ENCODE measurements at places on chromosomes 2 and 18.

GRCh38 chr2:151038516-151038915, 223.1 kb downstream of the RBM43 start:
- DNase-seq: no peak

DNA sequence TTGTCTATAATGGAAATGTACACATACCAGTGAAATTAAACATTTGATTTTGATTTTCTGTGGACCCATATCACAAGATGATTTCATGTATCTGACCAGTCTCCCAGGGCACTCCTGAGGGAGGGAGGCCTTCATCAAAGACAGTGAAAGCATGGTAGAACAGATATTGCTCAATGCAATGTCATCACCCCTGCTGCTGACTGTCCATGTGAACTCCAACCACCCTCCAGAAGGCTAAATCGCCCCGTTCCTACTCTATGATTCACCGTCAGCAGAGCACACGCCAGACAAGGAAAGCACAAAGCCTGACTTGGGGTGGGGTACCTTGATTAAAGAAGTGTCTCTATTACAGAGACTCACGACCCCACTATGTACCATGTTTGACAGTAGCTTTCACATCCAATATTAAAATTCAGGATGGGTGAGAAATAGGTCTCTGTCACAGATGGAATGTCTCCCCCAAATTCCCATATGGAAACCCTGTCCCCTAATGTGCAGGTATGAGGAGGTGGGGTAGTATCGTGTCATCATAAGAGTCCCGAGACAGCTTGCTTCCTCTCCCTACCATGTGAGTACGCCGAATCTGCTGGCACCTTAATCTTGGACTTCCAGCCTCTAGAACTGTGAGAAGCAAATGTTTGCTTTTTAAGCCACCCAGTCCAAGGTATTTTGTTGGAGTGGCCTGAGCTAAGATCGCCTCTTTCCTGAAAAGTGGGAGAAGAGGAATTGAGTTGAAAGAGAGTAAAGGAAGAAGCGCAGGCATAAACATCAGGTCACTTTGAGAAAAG, 42.4 kb downstream of the CYB5A start:
- DNase-seq: no peak

- DNase-seq: no peak
Measured at GRCh38 chr2:236916181-236916580, 169.5 kb upstream of the COPS8 start.

- no peak for DNase-seq
Measured at GRCh38 chr2:112301171-112301584, 25.8 kb downstream of the ZC3H6 start.

GRCh38 chr18:74963820-74964446, 245.0 kb downstream of the PTGR3 start:
- DNase-seq: no peak

GRCh38 chr2:216677439-216678097, 17.8 kb downstream of the IGFBP5 start:
- no peak for DNase-seq

- peak; percentile 53 for DNase-seq
Measured at GRCh38 chr18:63320975-63321265, 1.4 kb upstream of the BCL2 start.

DNA sequence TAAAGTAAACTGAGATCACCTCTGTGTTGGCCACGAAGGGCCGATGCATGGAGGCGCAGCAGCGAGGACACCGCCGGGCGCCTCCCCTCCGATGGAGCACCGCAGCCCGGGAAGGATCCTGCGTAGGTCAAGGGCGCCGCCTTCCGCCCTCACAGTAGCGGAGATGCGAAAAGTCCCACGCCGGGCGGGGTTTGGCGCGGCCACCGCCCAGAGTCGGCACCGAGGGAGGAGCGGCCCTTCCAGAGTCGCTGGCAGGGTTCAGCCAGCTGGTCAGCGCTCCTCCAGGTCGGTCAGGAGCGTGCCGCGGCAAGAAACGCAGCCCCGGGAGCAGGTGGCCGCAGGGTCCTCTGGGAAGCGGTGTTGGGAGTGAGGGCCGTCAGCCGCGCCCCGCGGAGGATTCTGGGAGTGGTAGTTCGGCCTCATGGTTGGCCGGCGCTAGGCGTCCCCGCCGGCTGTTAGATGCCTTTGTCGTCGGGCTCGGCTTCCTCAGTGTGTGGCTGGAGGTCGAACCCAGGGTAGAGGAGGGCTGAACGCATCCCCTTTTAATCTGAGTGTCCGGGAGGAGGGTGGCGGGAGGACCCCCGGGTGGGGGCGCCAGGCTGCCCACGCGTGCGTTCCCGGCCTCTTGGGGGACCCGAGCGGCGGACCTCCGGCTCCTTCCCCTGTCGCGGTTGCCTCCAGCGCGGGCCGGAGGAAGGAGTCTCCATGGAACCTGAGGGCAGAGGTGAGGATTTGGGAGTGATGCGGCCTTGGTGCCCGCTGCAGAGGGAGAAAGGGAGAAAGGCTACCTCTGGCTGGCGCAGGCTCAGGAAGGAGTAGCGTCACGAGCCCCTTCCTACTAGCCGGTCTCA, at the start of gene ZNF892:
ZNF892 (plus strand) TSS at position 411 of the 851 bp plus-strand sequence; CDS start at position 706, 295 bp downstream.
- DNase-seq: peak; percentile 80

GRCh38 chr18:59700535-59700967, 3.3 kb upstream of the CCBE1 start:
- DNase-seq: no peak

- no peak for DNase-seq
Measured at GRCh38 chr18:505483-506122, 5.1 kb upstream of the COLEC12 start.

DNA sequence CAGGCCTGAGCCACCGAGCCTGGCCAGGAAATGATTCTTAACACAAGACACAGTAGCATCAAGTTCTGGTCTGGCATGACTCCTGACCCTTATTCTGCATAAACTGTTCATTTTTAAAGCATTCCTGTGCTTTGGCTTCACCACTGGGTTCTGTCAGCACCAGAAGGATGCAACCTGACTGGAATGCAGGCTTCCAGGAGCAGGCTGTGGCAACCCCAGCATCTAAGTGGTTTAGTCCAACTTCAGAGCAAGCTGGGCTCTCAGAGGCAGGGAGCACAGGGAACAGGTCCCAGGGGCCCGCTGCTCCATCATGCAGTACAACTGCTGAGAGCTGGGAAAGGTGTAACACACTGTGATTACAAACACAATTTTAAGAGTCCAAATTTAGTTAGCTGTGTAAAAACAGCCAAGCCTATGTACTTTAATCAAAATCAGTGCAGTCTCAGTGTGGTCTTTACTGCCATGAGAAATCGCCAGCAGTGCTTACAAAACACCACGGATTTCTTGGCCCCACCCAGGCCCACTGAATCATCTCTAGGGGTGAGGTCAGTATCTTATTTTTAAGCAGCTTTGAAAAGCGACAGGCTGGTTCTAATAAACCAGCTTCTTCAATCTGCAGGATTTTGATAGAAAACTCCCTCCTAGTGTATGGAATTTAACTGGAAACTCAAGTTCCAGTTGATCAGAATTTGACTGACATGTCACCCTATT, 44.4 kb upstream of the TMEM182 start:
- DNase-seq: no peak

DNA sequence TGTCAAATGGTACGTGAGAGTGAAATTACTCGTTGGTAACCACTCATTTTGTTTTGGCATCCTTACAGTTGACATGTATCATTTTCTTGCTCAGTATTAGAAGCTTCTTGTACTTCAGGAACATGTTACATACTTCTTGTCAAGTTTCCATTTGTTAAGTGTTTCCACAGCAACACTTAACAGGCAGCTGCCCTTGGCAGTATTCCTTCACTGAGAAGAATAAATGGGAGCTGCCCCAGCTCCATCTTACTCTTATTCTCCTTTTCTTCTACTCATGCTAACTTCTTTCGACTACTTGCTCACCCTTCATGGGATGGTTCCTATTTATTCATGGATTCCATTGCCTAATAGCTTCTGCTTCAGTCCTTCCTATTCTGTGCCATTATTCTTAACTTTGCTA, 60.1 kb upstream of the TUBA3E start:
- no peak for DNase-seq

GRCh38 chr2:27379836-27380625, 503 bp downstream of the ZNF513 start:
- peak; percentile 84 for DNase-seq

DNA sequence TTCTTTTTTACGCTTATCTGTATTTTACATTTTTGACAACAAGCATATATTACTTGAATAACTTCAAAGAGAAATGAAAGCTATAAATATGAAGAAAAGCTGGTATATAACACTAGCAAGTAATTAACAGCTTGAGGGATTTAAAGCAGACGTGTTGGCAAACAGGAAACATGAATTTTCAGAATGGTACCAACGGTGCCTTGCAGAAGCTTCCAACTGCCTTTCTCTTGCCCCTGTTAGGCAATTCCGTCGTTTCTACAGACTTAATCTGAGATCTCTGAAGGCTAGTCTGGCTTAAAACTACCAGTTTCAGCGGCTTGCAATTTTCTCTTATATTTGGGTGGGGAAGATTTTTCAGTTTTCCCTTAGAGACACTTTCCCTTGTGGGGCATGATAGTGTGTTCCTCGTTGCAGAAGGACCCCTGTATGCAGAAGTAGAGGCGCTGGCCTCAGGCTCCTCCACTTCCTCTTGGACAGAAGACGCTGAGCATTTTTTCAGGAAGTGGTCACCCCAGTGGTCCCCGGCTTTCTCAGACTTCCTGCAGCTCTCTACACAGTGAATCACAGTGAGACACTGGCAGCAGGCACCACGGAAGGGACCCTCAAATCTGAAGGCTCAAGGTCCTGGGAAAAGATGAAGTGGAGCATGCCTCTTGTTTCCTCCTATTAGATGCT, 56.2 kb upstream of the SLC16A14 start:
- DNase-seq: no peak

- no peak for DNase-seq
Measured at GRCh38 chr18:48693625-48694262, 154.9 kb downstream of the CTIF start.

DNA sequence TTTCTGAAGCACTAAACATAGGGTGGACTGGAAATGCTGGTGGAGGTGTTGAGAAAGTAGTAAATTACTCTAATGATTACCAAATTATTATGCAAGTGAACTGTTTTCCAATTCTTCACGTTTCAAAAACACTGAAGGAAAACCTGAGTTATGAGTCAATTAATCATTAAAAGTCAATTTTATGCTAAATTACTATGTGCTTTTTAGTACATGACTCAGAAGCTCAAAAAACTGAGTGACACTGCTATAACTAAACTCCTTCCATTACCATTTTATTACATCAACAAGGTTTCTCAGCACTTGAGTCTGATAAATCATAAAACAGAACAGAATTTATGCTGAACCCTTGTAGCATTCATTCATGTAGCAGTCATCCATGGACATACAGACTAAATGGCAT, 20.4 kb downstream of the CHMP3 start:
- no peak for DNase-seq

- DNase-seq: no peak
Measured at GRCh38 chr2:144424559-144425240, 95.2 kb downstream of the ZEB2 start.

- no peak for DNase-seq
Measured at GRCh38 chr2:104476563-104476988, 377.3 kb upstream of the POU3F3 start.

DNA sequence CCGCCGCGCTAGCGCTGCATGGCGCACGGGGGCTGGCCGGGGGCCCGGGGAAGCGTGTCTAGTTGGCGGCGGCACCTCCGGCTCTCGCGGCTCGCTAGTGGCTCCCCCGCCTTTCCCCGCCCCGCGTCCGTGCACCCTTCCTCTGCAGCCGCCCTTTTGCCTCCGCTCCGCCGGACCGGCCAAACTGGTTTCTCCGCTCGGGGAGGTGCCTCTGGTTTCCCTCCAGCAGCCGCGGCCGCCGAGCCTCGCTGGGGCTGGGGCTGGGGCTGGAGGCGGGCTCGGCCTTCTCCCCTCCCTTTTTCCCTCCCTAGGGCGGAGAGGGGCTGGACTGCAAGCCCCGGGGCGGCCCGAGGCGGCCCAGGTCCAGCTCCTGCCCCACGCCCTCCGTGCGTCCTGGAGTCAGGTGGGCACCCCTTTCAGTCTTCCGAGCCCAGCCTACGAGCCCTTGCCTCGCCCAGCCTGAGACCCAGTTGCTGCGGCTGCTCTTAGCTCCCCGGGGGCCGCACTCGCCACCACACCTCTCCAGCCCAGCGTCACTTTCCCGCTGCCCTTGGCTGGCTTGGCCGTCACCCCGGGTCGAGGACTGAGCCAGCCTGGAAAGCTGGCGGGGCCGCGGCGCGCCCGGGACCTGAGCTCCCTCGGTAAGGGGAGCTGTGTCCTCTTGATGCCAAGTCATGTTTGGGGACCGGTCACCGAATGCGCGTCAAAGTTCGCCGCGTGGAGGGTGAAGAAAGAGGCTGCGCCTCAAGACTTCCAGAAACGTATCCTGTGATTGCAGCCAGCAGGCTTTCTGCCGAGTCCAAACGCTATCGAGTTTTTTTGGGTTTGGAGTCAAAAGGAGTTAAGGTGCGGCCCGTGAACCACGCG, at the start of gene ATP8B1:
ATP8B1 (minus strand) TSS at position 213 of the 867 bp plus-strand sequence. CDS start 71,508 bp downstream, outside the sequence.
- no peak for DNase-seq

GRCh38 chr18:26574958-26575864, 26.9 kb upstream of the KCTD1 start:
- DNase-seq: no peak

- no peak for DNase-seq
Measured at GRCh38 chr2:168751104-168751740, 51.2 kb upstream of the NOSTRIN start.

GRCh38 chr18:56165601-56166355, 472.6 kb downstream of the TXNL1 start:
- no peak for DNase-seq

Data from amygdala (tissue), 56 donors.